Activated CD4-positive, alpha-beta T cell treated with anti-CD3 and anti-CD28 coated beads, Interleukin-2, amount 50 U/mL, for 1 hour (primary cell): ENCODE measurements at places on chromosomes 11 and 22.

DNA sequence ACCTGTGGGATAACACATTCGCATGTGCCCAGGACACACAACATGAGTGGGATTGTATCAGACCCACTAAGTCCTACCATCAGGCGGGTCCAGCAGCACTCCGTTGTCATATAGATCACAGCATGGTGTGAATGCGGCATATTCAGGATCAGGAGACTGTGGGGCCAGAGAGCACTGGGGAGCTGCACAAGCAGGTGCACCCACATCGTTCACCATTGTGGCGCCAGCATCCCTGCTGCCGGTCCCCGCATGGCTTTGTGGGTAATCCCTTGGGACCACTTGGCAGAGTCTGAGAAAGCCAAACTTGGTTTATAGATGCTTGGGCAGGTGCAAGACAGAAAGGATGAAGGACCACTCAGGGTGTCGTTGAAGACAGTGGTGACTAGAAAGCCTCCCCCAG lies 201.6 kb upstream of the B3GAT1 start:
- no peak for DNase-seq

DNA sequence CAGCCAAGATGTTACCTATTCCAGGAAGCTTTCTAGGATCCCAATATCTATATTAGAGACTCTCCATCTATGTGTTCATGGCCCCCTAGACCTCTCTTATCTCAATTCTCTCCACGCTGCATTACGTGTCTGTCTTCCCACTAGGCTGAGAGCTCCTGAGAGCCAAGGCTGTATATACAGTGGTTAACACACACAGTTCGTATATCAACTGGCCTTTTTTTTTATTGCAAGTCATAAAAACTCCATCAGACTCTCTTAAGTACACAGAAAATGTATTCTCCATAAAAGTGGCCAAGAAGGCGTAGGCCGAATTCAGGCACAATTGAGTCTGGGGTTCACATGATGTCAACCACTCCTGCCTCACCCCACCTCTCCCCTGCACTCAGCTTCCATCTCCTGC lies 115.9 kb downstream of the TRIM29 start:
- DNase-seq: no peak

DNA sequence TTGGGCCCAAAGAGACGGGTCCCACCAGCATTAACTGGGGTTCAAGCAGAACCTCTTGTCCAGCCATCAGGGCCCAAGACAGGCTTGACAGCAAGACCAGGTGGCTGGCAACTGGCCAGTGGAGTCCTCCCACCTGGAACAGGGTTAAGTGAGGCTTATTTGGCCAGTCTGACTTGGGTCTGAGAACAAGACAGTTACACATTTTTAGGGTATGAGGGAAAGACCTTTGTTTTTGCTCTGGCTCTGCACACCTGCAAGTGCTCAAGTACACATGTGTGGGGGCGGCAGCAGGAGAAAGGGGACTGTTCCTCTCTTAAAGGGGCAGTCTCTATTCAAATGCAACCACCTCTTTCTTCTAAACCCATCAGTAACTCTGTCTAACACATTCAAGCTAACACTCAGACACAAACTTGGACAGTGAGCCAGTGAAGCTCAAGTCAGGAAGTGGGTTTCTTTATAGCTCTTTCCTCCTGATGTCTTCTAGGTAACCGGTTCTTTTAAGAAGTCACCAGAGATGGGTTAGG lies 116.2 kb downstream of the ETS1 start:
- DNase-seq: no peak

- no peak for DNase-seq
Measured at GRCh38 chr11:85663080-85663752, 1.7 kb downstream of the CREBZF start.

GRCh38 chr11:34916843-34917770 lies 689 bp downstream of the PDHX start:
- DNase-seq: no peak

DNA sequence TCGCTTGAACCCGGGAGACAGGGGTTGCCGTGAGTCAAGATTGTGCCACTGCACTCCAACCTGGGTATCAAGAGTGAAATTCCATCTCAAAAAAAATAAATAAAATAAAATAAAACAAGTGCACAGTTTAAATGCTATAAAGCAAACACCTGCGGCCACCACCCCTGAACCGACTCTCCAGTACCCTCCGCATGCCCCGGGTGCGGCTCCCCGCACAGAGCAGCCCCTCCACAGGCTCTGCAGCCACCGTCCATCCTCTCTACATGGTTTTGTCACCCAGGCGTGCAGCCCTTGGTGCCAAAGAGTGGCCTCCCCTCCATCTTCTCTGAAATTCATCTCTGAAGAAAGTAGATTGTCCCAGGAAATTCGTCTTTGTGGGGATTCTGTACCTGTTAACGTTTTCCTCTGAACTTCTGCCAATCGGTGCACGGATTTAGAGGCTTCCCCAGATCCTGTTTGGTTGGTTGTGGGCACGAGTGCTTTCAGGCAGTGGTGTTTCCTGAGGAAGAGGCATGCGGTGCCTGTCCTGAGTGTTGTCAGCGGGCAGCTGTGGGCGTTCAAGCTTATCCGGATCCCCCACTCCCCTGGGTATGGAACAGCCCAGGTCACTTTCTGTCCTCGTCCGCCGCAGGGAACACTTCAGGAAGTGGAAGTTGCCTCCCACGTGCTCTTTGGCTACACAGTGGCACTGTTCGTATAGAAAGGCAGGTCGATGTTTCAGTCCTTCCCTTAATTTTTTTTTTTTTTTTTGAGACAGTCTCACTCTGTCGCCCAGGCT lies 4.1 kb downstream of the MIOX start:
- no peak for DNase-seq
